PC-9 (cell line): ENCODE measurements at places on chromosomes 5 and 9.

- DNase-seq, result no peak
These were observed 144.5 kb upstream of the EGFLAM start for GRCh38 chr5:38113880-38114279.

GRCh38 chr5:173969167-173970049, 19.6 kb upstream of the C5orf47 start:
- peak; percentile 23 for DNase-seq

DNA sequence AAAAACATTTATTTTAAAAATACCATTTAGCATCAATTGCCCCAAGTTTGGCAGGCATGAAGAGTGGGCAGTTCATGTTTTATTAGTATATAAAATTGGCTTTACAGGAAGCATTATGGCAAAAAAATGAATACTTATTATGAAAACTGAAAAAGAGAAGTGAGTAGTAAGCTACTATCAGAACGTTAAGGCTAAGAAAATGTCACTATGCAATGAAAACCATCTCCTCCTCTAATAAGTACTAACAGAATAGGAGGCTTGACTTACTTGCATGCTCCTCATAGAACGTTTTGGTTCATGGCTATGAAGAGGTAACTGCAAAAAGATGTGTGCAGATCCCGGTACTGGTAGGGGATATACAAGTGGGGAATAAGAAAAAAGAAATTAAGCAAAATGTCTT, 23.6 kb downstream of the TICAM2 start:
- DNase-seq, result no peak

DNA sequence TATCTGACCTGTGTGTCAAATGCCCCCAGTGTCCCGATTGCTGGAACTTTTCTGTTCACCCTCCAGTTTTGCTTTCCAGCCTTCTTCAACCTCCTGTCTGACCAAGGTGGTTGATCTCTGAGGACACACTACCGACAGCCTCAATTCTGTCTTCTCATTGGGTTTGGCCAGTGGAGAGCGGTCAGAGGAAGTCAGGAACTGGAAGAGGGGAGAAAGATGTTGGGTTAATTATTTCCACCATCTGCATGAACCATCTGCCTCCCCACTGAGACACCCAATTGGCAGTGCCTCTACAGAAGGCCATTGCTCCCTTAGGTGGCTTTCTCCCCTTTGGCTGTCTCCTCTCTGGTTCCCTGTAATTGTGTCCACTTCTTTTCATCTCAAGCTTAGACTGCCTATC, 154.3 kb upstream of the RAI14 start:
- no peak for DNase-seq

- no peak for DNase-seq
These were observed 83.9 kb upstream of the SLCO6A1 start for GRCh38 chr5:102582696-102583095.

- no peak for DNase-seq
These were observed 396.9 kb downstream of the GADD45G start for GRCh38 chr9:90001747-90002146.

GRCh38 chr5:43193894-43194265, 1.9 kb downstream of the NIM1K start:
- DNase-seq, result no peak

DNA sequence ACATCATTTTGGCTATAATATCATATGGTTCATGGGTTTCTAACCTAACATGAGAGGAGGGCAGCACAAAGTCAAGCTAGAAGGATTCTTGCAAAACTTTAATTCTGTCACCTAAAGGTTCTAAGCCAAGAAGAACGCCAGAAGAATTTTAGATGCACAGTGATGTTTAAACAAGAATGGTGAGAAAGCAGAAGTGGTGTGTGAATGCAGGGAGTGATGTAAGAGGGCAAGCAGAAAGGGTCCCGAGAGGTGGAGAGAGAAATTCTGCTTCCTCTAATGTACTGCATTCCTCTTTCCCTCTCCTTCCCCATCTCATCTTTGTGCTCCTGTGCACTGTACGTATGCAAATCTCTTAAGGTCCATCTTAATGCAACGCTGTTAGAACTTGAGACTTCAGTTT, 2.1 kb upstream of the TRMO start:
- no peak for DNase-seq

DNA sequence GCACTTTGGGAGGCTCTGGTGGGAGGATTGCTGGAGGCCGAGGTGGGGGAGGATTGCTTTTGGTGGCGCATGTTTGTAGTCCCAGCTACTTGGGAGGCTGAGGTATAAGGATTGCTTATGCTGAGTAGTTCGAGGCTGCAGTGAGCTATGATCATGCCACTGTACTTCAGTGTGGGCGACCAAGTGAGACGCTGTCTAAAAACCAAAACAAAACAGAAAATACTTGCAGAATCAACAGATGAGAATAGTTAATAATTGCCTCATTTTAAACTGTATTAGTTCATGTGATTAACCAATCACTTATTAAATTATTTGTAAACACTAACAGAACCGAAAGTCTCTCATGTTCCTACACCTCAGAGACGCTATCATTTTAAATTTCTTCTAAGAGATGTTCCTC, 118.1 kb downstream of the CCDC171 start:
- no peak for DNase-seq
